NCI-H2107 (cell line): ENCODE measurements at places on chromosomes 2 and 18.

- no peak for DNase-seq
Observed at GRCh38 chr2:49028101-49028500, 126.2 kb downstream of the FSHR start.

GRCh38 chr2:46392561-46393346 lies 86.6 kb upstream of the TMEM247 start:
- DNase-seq, result no peak

GRCh38 chr18:80046011-80046410 lies 11.8 kb downstream of the RBFA start:
- DNase-seq, result no peak

- DNase-seq, result no peak
Observed at GRCh38 chr2:68650645-68651044, 7.3 kb downstream of the PROKR1 start.

GRCh38 chr18:10723496-10723895 lies 197.7 kb downstream of the NAPG start:
- DNase-seq, result no peak

GRCh38 chr2:150355440-150355839 lies 132.0 kb downstream of the RND3 start:
- DNase-seq, result no peak

GRCh38 chr2:26584656-26585055 lies 56.5 kb downstream of the CIB4 start:
- no peak for DNase-seq

DNA sequence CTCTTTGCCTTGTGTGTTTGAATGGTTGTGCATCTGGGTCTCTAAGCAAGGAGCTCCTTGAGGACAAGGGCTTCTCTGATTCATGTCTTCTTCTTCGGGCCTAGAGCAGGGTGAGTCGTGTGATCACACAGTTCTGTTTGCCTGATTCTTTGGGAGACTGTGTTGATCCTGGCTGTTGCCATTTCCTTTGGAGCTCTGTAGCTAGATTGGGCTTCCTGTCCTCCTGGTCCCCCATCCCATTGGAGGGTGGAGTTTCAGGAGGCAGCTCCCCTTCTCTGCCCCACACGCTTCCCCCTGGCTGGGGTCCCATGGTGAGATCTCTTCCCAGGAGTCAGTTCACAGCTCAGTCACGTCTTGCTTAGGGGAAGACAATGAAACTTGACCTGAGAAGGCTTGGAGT lies 92.8 kb downstream of the TRIB2 start:
- no peak for DNase-seq

DNA sequence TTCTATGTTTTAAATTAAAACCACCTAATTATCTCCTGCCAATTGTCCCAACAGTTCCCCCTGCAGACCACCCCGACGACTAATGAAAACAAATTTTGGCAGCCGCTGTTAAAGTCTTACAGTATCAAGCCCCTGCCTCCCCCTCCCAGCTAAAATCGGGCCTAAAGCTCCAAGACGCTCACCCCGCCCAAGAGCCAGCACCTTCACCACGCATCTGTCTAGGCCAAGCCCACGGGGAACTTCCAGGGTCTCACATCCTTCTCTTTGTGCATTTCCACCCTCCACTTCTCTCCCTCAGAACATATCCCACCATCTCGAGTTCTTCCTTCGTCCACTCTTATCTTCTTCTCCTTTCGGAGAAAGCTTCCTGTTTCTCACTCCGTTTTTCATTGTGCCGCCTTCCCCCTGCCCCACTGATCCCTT lies 445 bp downstream of the PRPF40A start:
- DNase-seq, result no peak

DNA sequence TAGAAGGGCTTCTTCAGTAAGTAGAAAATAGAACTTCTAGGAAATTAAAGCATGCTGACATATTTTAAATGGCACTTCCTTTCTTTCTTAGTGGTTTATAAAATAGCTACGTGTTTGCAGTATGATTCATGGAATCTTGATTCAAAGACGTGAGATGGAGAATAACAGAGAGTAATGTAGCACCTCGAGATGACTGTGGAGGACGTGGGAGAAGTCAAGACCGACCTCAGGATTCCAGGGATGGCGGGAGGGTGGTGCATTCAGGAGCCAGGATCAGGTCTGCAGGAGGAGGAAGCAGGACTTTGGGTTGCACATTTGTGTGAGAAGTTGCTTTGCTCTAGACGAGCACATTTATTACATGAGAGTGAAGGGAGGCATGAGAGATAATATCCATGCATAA lies 56.0 kb downstream of the DCDC2C start:
- no peak for DNase-seq

DNA sequence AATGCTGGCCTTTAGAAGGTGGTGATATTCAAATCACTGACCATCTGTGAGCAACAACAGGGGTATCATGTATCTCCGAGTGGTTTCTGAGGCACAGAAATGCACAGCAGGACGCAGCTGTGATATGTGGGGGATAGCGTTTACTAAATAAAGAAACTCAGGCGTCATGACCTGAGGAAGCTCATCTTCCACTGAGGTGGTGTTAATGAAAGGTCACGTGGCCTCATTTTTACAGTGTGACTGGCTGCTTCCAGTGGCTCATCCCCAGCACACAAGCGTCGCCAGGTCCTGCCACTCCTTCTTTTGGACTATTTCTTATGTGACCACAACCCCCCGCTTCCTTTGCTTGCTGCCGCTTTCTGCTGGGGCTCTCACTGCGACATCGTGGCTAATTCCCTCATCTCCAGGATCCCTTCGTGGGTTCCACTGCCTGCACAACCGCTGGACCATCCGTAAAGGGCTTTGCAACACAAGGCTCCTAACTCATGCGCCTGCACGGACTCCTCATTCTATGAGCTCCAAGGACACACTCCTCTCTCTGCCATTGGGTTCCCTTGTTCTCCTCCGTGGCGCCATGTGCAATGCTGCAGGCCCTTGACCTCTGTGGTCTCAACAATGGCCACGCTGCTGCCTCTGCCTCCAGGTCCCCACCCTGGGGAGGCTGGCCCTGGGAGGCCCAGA lies 109.3 kb downstream of the MBP start:
- peak; percentile 45 for DNase-seq

- DNase-seq, result no peak
Observed at GRCh38 chr2:197207106-197207505, 103.5 kb downstream of the ANKRD44 start.

DNA sequence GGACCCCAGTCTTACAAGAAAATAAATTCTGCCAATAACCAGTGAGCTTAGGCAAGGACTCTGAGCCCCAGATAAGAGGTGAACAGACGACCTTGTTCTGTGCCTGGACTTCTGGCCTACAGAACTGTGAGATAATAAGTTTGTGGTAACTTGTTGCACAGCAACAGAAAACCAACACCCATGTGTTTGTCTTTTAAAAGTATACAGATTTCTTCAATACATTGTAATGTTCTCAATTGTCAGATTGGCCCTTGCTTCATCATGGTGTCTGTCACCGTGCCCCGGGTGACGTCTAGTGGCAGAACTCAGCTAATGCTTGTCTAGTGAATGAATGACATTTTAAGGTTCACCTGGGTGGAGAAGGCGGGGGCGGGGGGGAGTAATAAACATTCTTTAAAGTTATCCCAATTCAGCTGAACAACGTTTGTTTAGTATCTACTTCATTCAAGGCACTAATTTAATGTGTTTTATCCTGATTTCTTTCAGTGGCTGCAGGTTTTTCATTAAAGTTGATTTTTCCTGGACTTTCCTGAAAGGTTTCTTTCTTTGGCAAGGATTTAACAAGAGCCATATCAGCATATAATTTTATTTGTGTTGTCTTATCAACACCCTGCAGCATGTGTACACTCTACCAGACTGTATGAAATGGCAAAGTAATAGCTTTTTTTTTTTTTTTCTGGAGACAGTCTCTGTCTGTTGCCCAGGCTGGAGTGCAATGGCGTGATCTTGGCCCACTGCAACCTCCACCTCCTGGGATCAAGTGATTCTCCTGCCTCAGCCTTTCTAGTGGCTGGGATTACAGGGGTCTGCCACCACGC lies 123.8 kb upstream of the DLX2 start:
- no peak for DNase-seq

DNA sequence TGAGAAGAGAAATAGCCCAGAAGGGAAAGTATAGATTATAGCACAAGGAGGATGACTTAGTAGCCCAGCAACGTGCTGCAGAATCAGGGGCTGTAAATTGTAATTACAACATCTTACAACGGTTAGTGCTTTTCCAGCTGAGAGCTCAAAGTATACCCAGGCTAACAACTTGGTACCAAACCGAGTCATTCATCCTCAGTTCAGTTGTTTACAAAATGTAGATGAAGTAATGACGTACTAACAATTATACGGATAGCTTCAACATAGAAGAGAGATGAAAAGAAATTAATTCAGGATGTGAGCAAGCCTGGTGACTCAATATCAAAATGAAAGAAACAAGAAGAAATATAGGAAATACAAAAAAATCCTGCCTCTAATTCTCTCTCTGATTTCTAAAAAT lies 99.2 kb downstream of the DYNAP start:
- DNase-seq, result no peak

- no peak for DNase-seq
Observed at GRCh38 chr2:122749405-122749804, 994.0 kb downstream of the TSN start.

DNA sequence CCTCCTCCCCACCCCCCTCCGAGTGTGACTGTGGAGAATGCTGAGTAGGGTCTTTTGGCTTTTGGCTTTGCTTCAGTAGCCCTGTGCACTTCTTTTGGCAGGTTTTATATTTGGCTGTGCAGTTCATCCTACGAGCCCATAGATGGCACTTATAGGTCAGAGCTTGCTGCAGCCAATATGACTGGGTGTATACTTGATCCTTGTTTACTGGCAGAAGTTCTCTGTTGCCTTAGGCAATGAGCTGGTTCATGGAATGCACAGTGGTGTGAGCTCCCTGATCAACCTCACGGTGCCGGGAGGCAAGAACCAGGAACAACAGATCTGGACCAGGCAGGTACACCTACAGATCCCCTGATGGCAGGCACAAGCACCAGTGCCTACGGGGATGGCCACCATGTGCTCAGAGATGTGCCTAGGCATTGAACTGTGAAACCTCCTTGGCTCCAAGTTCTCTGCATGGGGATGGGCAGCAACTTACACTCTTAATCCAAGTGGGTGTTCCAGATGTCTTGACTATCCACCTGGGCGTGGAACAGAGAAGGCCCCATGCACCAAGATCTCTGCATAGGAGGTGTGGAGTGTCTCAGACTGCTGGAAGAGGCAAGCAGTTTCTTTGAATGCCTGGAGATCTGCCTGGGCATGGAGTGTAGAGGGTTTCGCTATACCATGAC lies 190.4 kb downstream of the KIAA1328 start:
- DNase-seq, result no peak

- no peak for DNase-seq
Observed at GRCh38 chr2:134407154-134407890, 153.4 kb downstream of the MGAT5 start.

GRCh38 chr2:72003124-72003523 lies 144.5 kb downstream of the CYP26B1 start:
- DNase-seq, result no peak

- DNase-seq, result no peak
Observed at GRCh38 chr2:172333235-172333977, 94.0 kb upstream of the ITGA6 start.

GRCh38 chr2:143607231-143608062 lies 478.2 kb downstream of the ARHGAP15 start:
- DNase-seq, result no peak

GRCh38 chr18:46481048-46481846 lies 175.8 kb downstream of the LOXHD1 start:
- DNase-seq, result no peak

GRCh38 chr2:147428120-147428747 lies 416.6 kb upstream of the ACVR2A start:
- DNase-seq, result no peak

GRCh38 chr2:238562446-238562845 lies 135.7 kb downstream of the ASB1 start:
- no peak for DNase-seq
